Activated gamma-delta T cell treated with Interleukin-2 at 50 U/mL for 16 hours (primary cell): ENCODE measurements at places on chromosomes 16 and 17.

- DNase-seq: no peak
Measured at GRCh38 chr17:76893623-76894334, 25.6 kb downstream of the MGAT5B start.

- DNase-seq: no peak
Measured at GRCh38 chr17:72192800-72193192, 72.0 kb downstream of the SOX9 start.

DNA sequence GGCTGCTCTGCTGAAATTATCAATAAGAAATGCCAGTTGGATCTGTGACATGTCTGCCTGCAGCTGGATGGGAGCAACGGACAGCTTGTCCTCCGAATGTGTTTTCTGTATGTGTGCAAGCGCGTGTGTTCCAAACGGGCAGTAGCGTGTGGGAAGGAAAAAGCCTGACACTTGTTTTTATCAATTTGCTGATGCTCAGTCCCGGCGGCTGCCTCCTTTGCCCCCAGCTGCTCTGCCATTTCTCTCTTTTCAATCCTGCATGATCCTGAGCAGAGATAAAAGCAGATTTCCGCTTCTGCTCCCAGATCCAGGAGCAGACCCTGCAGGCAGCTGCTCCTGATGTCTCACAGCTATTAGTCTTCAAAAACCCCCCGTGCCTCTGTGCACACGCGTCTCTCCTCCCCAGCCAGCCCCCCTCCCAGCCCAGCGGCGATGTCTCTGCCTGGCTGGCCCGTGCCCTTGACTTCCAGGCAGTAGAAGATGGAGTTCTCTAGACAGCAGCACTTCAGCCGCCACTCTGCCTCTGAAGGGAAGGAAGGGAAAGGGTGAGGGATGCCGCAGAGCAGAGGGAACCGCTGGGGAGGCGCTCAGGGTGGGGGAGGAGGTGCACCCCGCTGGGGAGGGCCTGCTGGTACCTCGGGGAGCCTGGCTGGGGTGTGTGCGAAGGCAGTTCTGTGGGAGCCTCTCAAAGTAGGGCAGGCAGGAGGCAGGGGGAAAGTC, 4.1 kb downstream of the PRCD start:
- DNase-seq: no peak

- DNase-seq: no peak
Measured at GRCh38 chr16:4633910-4634635, 9.4 kb downstream of the MGRN1 start.
